ENCODE measurements at places on chromosomes 7 and 10.

DNA sequence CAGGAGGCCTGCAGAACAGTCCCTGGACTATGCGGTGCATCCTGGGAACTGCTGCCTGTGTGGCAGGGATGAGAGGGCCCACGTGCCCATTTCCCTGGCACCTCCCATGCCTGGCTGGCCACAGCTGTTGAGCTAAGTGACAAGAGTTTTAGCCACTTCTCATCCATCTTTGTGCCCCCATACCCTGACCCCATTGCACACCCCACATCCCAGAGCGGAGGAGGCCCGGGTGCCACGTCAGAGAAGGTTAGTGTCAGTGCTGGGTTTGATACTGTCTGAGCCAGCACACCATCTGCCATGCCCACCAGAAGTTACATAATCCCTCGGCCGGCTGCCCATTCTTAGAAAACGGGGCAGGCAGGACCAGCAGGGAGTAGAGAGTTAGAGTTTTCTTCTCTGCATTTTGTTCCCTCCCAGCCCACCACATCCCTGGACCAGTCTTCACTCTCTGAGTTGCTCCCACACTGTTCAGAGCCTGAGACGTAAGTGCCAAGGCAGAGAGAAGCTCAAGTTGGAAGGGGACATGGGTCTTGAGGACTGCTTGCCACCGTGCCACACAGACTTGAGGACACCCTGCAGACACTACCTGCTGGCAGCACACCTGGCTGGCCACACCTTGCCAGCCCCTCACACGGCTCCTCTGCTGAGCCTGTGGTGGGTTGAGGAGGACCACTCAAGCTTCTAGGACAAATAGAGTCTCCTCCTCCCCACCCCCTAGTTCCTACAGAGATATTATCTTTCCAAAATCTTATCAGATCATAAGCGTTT, 13.1 kb downstream of the UNC5B start:
- DNase-seq = no peak

GRCh38 chr10:92493362-92493761, 80.5 kb downstream of the IDE start:
- DNase-seq = no peak

DNA sequence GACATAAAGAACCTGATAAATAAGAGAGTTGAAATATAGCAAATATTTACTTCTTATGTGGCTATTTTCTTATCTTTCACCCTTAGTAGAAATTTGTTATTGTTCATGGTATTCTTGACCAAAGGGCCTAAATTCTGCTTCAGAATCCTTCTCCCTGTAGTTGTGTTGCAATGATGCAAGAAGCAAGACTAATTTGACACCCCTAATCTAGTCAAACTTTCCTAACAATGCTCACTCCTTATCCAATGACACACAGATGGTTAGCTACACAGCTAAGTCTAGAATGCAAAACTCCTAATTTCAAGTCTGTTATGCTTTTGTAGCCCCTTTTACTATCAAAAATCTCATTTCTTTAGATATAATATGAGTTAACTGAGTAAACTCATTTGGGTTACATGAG, 56.1 kb downstream of the TWIST1 start:
- DNase-seq = no peak

DNA sequence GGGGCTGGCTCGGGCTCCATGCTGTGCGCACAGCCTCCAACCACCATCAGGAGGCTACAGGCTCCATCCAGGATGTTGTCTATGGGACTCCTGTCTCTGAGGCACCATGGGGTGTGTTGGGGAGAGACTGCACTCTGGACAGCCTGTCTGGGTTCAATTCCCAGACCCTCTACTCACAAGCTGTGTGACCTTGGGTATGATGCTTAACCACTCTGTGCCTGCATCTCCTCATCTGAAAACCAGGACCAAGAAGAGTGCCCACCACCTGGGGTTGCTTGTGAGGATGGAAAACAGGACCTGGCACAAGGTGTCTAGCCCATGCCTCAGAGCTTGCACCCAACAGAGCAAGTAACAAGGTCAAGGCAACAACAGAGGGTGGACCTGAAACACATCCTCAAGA, 109.8 kb downstream of the KCNMA1 start:
- DNase-seq = no peak

DNA sequence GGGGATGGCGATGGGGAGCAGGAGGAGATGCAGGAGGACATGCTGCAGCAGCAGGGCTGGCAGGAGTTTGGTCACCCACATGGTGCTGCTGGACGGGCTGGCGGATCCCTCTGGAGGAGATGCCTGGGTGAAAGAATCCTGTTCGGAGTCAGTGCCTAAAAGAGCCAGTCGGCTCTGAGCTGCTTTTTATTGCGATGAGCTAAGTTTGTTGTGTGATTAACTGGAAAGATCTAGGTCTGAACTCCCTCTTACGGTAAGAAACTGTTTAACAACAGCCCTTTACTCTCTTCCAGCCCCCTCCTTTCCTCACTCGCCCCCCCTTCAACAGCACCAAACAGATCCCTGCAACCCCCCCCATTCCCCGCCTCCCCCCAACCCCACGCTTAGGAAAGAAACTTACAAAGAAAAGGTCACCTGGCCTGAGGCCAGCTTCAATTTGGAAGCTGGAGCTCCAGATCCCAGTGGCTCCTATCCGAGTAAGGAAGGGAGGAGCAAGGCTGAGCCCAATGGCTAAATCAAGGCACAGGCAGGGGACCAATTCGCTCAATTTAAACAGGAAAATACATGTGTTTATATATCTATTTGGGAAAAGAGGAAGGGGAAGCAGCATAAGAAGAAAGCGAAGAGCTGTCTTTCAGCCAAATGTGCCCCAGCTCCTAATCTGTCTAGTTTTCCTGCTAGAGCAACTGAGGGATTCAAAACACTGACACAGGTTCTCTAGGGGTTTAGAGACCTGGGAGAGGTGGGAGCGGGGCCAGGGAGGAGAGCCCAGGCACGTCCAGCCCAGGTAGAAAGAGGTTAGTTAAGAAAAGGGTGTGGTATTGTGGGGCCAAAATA, at the start of gene HGF:
HGF (minus strand) TSS at position 157 of the 837 bp plus-strand sequence; CDS start at position 81, 76 bp downstream.
- DNase-seq = no peak

- no peak for DNase-seq
Measured at GRCh38 chr10:119113751-119114732, 10.1 kb downstream of the DENND10 start.

DNA sequence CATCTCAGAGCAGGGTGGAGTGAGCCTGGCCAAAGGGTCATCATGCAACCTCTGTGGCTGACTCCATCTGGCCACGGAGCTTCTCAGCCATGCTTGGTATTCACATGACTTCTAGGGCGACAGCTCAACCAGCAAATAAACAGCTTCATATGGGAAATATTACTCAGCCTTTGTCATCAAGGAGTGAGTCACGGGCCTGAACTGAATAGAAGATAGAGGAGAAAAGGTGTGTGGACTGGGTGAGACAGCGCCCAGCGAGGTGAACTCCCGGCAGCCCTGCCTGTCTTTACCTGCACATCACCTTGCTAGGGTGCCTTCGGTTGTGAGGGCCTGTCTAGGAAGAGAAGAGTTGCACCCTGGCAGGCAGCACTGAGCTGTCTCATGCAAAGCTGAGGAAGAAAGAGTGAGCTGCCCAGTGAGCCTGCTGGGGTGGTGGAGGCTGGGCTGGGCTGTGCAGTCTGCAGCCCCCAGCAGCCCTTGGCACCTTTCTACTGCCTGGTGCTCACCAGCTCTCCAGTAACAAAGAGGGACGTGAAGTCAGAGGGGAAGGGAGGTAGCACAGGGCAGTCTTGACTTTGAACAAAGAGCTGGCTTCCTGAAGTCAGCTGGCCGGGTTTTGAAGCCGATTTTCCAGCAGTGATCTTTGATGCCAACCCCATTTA, 114.2 kb downstream of the EGFR start:
- no peak for DNase-seq

GRCh38 chr10:22335173-22335933, 9.9 kb upstream of the SPAG6 start:
- no peak for DNase-seq

GRCh38 chr7:7996568-7996967, 28.0 kb downstream of the GLCCI1 start:
- no peak for DNase-seq

DNA sequence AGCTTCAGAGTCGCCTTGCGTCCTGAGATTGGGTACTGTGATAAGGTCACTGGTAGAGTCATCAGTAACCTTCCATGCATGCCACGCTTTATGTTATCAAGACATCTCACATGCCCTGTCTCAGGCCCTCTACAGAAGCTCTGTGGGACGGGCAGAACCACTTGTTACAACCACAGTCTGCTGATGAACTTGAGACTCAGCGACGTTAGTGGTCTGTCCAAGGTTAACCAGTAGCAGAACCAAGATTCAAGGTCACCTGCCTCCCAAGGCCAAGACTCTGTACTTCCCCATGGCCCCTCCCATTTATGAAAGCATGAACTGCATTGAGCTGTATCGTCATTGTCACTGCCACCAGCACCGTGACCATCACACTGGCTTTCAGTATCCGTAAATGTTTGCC, 15.0 kb downstream of the IQCE start:
- no peak for DNase-seq

DNA sequence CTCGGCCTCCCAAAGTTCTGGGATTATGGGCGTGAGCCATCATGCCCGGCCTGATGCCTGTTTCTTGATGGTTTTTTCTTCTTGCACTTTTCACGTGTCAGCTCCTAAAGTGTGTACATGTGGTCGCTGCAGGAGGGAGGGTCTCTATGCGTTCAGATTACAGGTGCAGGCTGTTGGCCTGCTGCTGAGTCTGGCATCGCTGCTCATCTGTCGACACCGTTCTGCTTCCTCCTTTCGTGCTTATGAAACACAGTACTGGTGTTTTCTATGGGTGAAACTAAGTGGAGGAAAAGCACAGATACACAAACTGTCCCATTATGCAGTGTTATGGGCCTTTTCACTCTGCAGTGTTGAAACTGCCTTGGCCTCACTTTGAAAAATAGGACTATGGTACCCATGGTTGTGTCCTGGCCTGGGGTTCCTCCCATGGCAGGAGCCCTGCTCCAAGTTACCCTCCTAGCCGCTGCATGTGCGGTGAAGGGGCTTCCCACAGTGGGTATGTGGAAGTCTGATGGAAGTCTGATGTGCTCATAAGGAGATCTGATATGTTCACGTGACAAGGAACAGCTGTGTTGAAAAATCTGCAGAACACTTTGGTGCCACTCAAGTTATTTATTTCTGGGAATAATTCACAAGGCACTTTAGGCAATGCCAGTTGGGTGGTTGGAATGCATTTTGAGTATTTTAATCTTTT, 23.5 kb downstream of the OGDH start:
- no peak for DNase-seq

DNA sequence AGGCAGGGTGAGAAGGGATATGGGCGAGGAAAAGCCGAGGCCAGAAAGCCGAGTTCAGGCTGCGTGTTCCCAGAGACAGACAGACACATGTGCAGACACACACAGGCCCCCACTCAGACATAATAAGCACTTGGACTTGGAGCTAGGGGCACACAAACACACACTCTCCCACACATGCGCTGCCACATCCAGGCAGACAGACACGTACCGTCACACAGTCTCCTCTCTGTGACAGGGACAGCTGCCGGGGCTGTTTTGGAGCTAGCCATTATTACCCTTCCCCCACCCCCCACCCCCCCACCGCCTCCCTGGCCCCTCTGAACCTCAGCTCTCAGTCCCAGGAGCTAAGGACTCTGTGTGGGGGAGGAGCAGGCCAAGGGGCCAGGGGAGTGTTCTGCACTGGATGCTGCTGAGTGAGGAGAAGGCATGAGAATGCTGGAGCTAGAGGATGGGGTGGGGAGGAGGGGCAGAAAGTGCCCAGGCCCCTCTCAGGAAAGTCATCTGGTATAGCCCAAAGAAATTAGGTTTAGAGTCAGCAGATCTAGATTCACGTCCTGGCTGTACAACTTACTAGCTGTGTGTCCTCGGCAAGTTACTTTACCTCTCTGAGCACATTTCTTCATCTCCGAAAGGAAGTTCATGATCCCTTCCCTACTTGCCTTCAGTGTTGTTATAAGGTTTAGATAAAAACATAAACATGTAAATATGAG, 6.3 kb downstream of the PITX3 start:
- DNase-seq = no peak

DNA sequence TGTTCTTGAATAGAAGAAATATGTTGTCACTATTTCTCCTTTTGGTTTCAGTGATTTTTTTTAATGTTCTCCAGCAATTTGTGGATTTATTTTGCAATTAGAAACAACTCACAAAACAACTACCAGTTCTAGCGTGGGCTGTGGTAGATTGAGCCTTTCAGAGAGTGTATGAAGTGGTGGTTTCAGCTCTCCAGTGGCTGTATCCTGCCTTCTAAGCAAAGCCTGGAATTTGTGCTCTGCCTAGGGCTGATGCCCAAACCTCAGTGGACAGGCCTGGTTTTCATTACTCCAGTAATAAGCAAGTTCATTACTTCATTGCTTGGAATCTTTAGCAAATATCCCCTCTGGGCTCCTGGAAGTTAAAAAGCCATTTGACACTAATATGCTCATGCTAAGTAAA, 35.9 kb downstream of the APBB1IP start:
- DNase-seq = no peak

GRCh38 chr7:100575746-100576383, 2.2 kb upstream of the SAP25 start:
- no peak for DNase-seq

GRCh38 chr7:103418241-103418640, 27.8 kb downstream of the SLC26A5 start:
- DNase-seq = no peak

GRCh38 chr10:48474765-48475365, 130.0 kb downstream of the ARHGAP22 start:
- no peak for DNase-seq

DNA sequence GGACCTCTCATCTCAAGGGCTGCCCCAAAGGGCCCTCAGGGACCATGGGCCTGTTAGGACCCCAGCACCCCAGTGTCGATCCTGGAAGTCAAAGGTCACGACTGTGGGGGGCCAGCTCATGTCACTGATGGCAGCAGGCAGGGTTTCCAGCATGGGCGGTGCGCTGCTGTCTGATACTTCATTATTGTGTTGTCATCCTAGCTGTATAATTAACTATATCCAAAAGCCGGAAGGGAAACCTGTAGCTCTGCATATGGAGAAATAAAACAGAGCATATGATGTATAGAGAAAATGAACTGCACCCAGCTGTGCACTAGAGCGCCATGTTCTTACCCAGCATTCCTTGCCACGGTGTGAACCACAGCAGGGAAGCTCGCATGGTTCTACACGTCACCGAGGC, 196.3 kb downstream of the EBF3 start:
- DNase-seq = no peak

DNA sequence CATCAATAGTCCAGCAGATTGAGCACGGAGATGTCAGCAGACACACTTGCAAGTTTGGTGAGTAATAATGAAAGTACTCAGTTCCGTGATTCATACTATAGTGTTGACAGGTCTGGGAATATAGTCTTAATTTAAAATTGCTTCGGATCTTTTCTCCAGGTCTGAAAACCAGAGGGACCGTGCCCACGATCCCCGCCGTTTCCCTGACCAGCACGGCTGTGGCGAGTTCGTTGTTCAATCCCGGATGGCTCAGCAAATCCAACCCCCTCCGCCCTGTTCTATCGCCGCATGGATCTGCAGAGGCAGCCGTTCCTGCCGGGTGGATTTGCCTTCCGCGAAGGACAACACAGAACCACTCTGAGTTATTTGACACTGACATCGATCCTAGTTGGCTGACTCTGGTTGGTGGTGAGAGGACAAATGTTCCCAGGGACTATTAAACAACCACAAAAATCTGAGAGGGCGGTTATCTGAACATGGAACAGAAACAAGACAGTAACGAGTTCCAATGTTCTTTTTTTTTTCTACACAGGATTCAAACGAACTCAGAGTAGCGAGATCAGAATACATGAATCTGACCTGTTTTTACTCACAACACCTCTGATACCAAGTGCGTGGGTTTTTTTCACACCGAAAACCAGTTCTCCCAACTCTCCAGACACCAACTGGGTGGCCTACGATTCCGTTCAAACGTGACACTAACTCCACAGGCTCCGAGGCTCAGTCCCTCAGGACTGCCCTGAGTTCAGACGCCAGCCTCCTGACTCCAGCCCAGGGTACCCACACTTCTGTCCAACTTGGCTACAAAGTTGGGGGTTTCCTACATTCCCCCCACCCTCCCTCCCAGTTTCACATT, 52.7 kb downstream of the RBM17 start:
- no peak for DNase-seq

All from NCI-H1436 treated with DMSO at 0.1 percent for 48 hours (cell line).